ENCODE measurements at places on chromosomes 2 and 18.

GRCh38 chr2:184743096-184743495, 144.8 kb downstream of the ZNF804A start:
- DNase-seq = no peak

DNA sequence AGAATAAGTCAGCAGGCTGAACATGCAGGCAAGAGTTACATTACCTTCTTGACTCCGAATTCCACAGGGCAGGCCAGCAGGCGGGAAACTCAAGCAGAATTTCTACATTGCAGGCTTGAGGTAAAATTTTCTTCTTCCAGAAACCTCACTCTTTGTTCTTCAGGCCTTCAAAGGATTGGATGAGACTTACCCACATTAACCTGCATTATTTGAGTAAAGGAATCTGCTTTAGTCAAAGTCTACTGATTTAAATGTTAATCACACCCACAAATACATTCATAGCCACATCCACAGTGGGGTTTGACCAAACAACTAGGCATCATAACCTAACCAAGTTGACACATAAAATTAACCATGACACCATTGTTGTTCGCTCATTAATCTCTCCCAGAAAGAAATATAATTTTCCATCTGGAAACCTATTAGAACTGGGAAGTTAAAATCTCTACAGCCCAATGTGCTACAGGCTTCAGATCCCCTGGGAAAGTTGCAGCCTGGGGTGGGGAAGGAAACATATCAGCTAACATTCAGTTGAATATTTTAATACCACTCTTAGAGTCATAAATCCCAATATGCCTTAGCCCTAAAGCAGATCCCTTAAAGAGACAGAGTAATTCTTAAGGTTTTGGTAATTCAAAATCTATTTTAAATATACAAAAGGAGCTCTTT, 468.2 kb upstream of the TNP1 start:
- DNase-seq = no peak

DNA sequence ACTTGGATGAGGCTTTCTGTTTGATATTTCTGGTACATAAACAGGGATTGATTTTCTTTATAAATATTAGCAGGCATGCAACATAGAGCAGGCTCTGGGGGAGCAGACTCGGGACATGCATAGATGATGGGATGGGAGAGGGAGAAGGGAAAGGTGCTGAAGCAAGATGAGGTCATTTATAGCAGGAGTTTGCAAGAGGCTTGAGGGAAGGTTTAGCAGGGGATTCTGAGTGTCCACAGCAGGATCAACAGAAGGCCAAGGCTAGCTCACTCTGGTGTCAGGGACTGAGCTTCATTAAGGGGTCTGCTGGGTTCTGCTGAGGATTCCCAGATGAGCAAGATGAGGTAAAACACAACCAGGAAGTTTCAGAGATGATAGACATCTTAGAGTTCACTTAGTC, 309.1 kb upstream of the CELF4 start:
- no peak for DNase-seq

- DNase-seq = no peak
These were observed 22.4 kb downstream of the ARL6IP6 start for GRCh38 chr2:152740743-152741328.

GRCh38 chr2:25265802-25266201, 75.9 kb downstream of the DNMT3A start:
- no peak for DNase-seq

DNA sequence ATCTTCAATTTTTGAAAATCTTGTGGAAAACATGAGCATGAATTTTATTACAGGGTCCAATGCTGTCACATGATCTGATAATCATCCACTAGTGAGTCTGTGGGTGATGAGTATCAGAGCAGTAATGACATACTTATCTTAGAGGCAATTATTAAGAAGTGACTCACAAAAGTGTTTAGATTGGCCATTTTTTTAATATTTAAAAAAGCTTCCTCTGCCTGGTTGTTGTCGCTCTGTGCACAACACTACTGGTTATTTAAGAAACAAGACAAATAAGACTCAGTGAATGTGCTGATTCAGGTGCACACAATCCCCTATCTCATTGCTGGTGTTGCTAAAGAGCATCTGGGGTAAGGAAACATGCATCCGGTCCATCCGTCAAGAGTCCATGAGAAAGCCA, 665.8 kb upstream of the ZEB2 start:
- no peak for DNase-seq

GRCh38 chr2:173457366-173457765, 102.7 kb downstream of the CDCA7 start:
- no peak for DNase-seq

DNA sequence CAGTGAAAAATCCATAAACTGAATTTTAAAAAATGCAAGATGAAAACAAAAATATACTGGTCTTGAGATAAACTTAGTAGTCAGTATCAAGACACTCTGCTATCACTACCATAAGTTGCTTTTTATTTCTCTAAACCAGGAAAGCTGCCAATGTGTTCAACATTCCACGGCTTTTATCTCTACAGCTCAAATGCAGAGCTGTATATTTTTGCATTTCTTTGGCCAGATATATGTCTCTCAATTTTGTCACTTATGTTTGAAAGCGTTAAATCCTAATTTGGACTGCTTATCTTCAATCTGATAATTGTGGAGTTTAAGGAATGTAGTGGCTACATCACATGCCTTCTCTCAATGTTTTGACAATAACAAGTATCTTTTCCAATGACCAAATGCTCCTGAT, 609.5 kb downstream of the EPHA4 start:
- DNase-seq = no peak

DNA sequence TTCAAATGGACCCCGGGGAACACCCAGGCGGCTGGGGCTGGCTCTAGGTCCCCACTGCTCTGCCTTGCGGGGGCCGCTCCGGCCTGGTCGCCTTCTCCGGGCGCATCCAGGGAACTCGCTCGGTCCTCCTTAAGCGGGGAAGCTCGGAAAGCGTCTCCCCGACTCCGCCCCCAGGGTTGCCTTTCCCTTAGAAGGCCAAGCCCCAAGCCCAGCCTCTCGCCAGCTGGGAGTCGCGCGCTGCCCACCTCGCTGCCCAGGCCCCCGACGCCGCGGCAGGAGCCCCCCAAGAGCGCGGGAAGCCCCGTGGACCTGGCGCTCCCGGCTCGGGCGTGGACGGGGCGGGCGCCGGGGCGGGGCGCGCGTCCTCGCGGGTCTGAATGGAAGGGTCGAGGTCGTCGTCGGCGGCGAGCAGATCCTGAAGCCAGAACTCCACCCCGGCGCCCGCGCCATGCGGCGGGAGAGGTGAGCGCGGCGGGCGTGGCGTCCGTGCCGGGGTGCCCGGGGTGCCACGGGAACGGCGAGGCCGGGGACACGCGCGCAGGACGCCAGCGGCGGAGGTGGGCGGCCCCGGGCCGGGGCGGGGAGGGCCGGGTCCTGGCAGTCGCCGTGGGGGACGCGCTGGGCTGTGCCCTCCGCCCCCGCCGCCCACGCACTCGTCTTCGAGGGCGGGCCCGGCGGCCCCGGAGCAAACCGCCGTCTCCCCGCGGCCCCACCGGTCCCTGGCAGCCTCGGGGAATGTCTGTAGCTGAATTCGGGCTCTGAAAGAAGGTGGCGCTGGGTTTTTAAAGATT, at the start of gene BOK:
Gene BOK (plus strand): TSS at position 214 of the 791 bp plus-strand sequence. CDS start 739 bp downstream, outside the sequence.
- peak; percentile 60 for DNase-seq

- DNase-seq = no peak
These were observed 14.5 kb upstream of the SIX3 start for GRCh38 chr2:44926957-44927356.

DNA sequence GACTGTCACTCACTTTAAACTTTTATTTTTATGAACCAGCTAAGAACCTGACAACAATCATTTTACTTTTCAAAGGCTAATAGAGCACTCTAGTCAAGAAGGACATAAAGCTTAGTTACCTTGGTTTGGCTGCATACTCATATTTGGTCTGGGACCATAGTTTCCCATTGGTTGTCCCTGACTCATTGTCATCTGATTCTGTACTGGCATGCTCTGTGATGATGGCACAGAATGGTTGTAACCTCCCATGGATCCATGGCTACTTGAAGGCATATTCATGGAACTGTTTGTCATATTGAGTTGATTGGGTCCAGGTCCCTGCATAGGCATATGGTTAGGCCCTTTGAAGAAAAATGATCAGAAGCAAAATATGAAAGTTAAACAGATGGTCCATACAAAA, 37.9 kb downstream of the SS18 start:
- DNase-seq = no peak

DNA sequence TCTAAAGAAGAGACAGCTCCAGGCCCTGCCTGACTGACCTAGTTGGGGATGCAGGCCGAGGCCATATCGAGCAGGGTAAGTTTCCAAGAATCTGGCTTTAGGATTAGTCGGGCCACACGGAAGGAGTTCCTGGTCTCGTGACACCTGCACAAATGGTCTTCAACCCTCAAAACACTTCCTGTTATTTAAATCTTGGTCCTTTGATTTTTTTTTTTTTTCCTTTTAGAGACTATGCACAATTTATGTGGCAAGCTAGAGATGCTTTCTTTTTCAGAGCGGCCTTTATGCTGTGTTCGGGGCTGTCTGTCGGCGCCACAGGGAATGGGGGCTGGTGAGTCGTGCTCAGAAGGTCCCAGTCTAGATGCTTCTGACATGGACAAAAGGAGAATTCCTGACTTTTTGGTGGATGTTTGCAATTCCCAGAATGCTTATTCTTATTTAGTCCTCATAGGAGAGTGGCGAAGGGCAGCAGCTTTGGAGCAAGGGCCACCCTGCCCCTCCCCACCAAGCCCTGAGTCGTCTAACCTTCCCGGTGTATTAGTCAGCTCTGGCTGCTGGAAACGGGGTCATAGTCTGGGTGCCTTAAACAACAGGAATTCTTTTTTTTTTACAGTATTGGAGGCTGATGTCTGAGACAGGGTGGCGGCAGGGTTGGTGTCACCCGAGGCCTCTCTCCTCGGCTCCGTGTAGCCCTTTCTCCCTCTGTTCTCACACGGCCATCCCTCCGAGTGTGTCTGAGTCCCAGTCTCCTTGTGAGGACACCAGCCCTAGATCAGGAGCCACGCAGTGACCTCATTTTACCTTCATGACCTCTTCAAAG, 27.4 kb downstream of the HPCAL1 start:
- DNase-seq = peak; percentile 26

- no peak for DNase-seq
These were observed 317.9 kb upstream of the TANK start for GRCh38 chr2:160842286-160842685.

DNA sequence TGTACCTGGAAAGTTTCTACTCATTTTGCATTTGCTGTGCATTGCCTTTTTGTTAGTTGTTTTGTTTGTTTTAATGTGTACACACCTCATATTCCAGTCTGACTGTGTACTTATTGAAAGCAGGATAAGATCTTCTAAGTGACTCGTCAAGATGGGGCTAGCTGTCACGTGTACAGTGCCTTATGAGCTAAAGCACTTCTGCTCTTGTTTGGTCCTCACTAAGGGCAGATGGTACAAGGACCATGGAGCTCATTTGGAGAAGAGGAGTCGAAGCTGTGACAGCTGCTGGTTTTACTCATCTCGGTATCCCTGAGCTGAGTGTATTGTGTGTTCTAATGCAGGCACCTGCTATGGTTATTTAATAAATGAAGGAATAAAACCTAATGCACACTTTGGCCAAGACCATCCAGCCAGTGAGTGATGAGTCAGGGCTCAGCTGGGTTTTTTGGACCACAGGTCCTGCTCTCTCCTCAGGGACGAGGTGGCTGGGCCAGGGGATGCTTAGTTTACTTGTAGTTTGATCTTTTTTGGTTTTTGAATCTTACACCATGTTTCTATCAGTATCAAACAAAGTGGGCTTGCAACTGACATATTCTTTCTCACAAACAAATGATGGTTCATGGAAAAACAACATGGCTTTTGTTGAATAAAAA, 152.5 kb upstream of the APCDD1 start:
- DNase-seq = no peak

DNA sequence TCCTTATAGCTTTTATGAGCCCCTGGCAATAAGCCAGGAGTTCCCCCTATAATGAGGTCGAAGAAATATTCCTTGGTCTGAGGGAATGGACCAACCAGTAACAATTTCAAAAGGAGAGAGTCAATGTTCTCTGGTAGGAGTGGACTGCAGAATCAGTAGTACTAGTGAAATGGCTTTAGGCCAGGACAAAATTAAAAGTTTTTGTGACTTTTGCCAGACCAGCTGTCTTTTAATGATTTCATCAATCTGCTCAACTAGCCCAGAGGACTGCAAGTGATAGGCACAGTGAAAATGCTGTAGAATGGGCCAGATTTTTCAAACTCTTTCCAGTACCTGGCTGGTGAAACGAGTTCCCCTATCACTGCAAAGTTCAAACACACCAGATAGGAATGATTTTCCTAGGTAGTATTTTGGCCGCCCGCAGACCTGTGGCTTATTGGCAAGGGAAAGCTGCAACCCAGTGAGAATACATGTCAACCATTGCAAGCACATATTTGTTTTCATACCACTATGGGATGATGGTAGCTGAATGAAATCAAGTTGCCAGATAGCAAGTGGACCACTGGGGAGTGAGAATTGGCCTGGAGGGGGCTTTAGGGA, 45.5 kb downstream of the CERS6 start:
- DNase-seq = no peak

GRCh38 chr2:29317077-29317517, 201.9 kb downstream of the CLIP4 start:
- no peak for DNase-seq

DNA sequence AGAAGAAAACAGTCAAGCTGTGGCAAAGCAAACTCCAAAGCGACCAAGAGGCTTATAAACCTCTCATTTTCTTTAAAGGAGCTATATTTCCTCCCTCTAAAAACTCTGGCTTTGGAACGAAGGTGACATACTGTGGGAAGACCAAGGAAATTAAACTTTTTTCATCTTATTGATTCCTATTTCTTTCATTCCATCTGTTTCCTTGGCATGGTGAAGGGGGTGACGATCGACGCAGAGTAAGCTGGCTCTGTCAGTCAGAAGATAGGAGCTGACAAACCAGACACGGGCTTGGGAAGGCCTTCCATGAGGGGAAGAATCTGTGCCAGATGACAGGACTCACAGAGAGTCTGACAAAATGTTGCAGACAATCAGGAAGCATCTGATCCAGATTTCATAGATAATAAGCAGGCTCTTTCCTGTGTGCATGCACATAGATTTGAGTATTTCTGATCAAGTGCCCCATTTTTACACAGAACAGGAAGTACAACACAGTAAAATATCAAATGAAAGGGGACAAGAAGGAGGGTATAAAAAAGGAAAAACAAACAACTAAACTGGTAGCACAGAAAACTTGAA, 261.7 kb downstream of the SATB2 start:
- DNase-seq = no peak

Measured in T1000 (cell line).